Osteoblast (primary cell): ENCODE measurements at places on chromosomes 16 and 17. TPM values are rescaled to one million over a fixed set of nuclear protein-coding genes. Genes with fewer than 3 reads are reported as not detected.

METTL22 gene
- 24.5 and 46.0 TPM in 2 replicates for total RNA-seq

ADAM11 gene
- total RNA-seq = 0.36 and 0.59 TPM in 2 replicates

CHST4 gene
- total RNA-seq = not detected in 2 replicates

CA7 gene
- total RNA-seq = not detected in 2 replicates

TBX21 gene
- not detected in 2 replicates for total RNA-seq

CLEC19A gene
- total RNA-seq = not detected in 2 replicates

ASPA gene
- total RNA-seq = 0.36 and 0.59 TPM in 2 replicates

SLC6A2 gene
- total RNA-seq = not detected in 2 replicates

GJD3 gene
- total RNA-seq = 1.8 and 2.7 TPM in 2 replicates

CCL4 gene
- total RNA-seq = 0.36 TPM in 1 of 2 replicates, not detected in the other

SEZ6L2 gene
- total RNA-seq = 1.5 and 2.9 TPM in 2 replicates

CSH2 gene
- total RNA-seq = not detected in 2 replicates
